AG08395 (cell line): ENCODE measurements at places on chromosomes 7 and 10.

GRCh38 chr7:112112822-112113255, 93.4 kb downstream of the DOCK4 start:
- DNase-seq = peak; percentile 65

DNA sequence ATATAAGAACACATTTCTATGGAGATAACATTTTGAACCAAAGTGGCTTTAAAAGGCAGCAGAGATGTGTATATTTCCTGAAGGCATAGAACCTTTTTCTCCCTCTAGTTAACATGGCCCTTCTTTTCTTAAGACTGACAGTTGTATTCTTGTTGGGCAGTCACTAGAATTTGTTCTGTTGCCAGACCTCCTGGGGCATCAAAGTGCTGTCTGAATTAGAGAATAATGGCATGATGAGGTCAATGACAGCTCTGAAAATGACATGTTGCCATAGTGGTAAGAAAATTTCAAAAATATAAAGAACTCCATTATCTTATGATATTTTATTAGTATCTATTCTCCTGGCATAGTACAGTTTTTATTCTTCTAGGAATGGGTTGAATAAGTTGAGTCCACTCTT, 446.7 kb downstream of the NRG3 start:
- no peak for DNase-seq

DNA sequence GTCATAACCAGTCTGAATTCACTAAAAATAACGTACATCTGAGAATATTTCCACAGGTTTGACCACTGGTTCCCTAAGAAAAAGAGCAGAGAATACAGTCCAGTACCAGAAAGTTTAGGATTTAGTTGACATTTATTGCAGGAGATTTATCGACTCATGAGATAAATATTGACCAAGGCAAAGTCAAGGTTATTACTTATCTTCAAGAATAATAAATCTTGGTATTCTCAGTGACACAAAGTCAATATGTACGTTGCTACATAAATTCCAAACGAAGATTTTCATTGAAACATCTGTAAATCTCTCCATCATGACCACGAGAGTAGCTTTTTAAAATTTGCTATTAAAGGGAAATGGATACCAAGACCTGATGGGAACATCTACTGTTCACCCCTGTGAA, 39.4 kb upstream of the GRB10 start:
- DNase-seq = no peak

DNA sequence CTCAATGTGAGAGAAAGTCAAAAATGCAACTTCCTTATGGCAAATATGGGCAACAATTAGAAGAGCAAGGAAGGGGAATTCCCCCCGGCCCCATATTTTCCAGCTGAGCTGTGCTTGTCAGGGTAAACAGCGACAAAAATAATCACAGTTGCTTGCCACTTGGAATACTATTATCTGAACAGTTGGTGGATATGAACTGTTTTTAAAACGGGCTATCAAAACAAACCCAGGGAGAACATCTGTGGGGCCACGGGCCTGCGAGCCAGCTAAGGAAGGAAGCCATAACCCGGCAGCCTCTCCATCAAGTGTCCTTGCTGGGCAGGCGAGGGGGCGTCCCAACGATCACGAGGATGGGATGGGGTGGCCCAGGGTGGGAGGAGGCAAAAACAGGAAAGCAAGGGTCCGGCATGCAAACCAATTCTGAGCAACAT, 228.4 kb downstream of the ARHGAP12 start:
- no peak for DNase-seq

DNA sequence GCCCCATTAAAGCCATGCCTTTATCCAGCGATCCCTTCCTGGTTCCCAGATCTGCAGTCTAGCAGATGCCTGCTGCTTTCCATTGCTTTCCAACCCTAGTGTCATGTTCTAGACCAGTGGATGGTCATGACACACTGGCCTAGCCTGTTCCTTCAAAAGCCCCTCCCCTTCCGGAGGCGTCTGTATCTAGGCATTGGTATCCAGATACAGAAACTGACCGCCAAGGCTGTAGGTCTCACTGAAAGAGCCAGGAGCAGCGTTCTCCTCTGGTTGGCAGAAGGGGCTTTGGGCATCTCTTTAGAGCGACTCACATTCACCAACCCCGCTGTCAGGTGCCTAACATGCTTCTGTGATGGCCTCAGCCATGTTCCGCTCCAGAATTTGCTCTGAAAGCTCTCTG, 22.6 kb downstream of the JCAD start:
- DNase-seq = no peak

- no peak for DNase-seq
These were observed 192.8 kb downstream of the SH2D4B start for GRCh38 chr10:80730522-80730921.

DNA sequence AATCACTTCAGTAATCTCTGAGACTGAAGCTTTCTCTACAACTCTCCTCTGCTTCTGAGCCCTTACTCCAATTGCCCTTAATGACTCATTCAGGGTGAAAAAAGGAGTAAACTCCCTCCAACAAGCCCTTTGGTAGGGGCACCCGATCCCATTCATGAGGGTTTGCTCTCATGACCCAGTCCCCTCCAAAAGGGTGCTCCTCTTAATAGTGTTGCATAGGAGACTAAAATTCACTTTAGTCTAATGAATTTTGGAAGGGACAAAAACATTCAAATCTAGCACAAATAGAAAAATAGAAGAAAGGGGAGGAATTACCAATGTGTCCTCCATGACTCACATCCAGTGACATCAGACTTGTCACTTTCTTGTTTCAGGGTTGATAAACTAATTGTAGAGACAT, 66.2 kb upstream of the CCNY start:
- no peak for DNase-seq
